Colonic mucosa (tissue), 4 donors: ENCODE measurements at places on chromosomes 5 and 9. TPM values are rescaled to one million over a fixed set of nuclear protein-coding genes. Genes with fewer than 3 reads are reported as not detected.

Gene ERCC8
- 9.0 TPM for total RNA-seq

Gene WDR36
- 19.0 TPM for total RNA-seq

Gene NME5
- total RNA-seq = not detected

Gene CAVIN4
- total RNA-seq = not detected

Gene SPINK1
- 423 TPM for total RNA-seq

Gene PCDHB5
- 0.66 TPM for total RNA-seq

Gene ADAMTS2
- total RNA-seq = 2.9 TPM

Gene CCDC192
- total RNA-seq = not detected

Gene VAV2
- total RNA-seq = 30.7 TPM

Gene PCDHA10
- total RNA-seq = 0.37 TPM

Gene CLIC3
- 3.6 TPM for total RNA-seq

Gene ST8SIA4
- 6.2 TPM for total RNA-seq

Gene SLC36A2
- total RNA-seq = not detected

Gene FGF10
- 0.27 TPM for total RNA-seq

Gene FGFR4
- 118 TPM for total RNA-seq

Gene PLGRKT
- 55.9 TPM for total RNA-seq

Gene SLC6A18
- total RNA-seq = 0.27 TPM

- no peak for DNase-seq
Measured at GRCh38 chr5:178551059-178551458, 39.1 kb downstream of the COL23A1 start.

GRCh38 chr9:83435301-83435700, 102.9 kb downstream of the FRMD3 start:
- DNase-seq = no peak

GRCh38 chr5:181204113-181204825, 727 bp downstream of the TRIM7 start:
- DNase-seq = peak; percentile 53

DNA sequence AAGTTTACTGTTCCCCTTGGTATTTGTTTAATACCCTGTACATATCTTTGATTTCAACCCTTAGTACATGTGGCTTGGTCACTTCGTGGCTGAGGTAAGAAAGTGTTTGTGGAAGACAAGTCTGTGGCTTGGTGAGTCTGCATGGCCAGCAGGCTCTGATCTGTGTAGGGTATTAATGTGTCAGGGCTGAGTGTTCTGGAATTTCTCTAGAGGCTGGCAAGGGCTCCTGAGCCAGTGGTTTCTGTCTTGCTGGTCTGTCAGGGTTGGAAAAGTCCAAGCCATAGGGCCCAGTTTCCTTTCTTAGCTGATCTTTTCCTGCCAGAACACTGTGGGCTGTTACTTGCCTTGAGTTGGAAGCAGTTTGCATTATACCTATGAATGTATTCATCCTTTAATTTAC, 48.0 kb upstream of the FBXL7 start:
- DNase-seq = no peak

- DNase-seq = no peak
Measured at GRCh38 chr5:129172580-129172979, 78.0 kb downstream of the ISOC1 start.

DNA sequence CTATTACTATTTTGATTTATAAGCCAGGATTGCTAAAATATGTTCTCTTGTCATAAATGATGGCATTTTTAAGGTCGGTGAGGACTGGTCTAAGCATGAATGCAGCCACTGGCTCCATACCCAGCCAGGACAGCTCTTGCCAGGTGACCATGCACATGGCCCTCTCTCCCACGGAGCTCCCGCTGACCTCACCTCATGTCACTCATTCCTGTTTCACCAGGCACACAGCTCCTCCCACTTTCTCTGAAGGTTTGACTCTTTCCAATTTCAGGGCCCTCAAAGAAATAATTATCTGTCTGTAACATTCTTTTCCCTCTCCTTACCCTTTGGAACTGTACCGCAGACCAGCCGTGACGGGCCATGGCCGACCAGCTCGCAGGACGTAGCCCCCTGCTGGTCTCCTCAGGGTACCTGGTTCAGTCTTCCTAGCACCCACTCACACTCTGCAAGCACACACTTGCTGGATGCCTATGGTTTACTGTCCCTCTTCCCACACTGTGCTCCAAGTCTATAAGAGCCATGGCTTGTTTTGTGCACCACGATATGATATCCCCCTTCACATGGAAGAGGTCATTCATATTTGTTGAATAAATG, 72.5 kb downstream of the LIFR start:
- no peak for DNase-seq

GRCh38 chr5:23353286-23353685, 154.1 kb upstream of the PRDM9 start:
- DNase-seq = no peak

- peak; percentile 12 for DNase-seq
Measured at GRCh38 chr5:1754531-1755220, 45.0 kb downstream of the MRPL36 start.

- no peak for DNase-seq
Measured at GRCh38 chr5:139371482-139372435, 11.3 kb downstream of the SLC23A1 start.

DNA sequence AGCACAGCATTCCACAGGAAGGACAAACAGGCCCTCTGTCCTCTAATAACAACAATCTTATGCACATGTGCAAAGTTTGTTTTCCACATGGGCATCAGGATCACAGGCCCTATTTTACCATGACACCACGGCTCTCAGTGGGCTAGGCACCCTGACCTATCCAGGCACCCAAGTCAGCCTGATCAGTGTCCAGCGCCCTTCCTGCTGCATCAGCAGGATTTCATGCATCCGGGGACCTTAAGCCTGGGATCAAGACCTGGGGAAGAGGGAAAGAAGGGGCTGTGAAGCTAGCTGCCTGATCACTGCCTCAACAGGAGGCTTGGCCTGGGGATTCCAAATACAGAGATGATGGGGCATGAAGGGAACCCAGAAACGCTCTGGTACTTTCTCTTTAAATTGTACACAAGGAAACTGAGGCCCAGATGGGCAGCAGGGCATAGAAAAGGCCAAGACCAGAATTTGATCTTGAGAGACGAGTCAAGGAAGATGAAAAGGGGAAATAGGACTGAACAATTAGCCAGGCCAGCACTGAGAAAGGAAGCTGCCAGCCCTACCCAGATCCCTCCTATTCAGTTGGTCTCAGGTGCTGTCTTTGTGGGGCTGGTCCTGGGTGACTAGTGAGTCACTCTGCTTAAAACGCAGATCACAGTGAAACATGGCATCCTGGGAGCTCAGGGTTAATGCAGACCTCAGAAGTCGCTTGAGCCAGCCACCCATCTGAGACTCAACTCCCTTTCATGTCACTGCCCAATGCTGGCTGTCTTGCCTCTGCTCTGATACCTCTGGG, 57.9 kb downstream of the SHB start:
- no peak for DNase-seq

- no peak for DNase-seq
Measured at GRCh38 chr9:75601280-75601679, 289.2 kb upstream of the PCSK5 start.

DNA sequence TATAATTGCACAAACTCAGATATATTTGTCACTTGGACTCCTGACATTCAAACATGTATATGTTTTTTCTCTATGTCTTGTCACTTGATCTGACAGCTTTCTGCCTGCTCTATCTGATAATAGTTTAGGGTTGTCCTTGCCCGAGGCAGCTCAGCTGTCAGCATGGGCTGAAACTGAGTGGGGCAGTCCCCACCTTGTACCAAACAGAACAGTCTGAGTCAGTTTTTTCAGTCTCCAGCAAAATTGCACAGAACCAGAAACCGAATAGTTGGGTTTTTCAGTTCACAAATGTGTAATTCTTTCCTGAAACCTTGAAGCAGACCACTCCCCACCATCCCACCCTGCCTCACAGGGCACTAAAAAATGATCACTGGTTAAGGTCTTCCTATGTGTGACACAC, 9.5 kb upstream of the HAND1 start:
- DNase-seq = no peak

GRCh38 chr9:89903141-89903475, 298.3 kb downstream of the GADD45G start:
- DNase-seq = no peak

- no peak for DNase-seq
Measured at GRCh38 chr9:37862530-37862929, 41.4 kb downstream of the SLC25A51 start.

DNA sequence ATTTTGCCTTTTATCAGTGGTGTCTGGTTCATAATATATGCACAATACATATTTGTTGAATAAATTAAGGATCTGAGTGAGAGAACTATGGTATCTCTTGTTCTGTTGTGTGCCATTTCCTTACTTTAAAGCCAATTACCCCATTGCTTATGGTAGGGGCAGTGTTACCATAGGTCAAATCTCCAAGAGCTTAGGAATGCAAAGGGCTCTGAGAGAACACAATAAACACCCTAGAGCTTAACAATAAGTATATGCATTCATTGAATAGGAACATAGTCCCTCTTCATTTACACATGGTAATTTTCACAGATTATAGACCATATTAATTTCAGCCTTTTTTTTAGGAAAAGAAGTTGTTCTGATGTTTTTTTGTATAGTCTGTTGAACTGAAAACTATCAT, 112.2 kb downstream of the MCTP1 start:
- no peak for DNase-seq

GRCh38 chr9:99555792-99556191, 265.9 kb upstream of the NR4A3 start:
- DNase-seq = no peak

- peak; percentile 41 for DNase-seq
Measured at GRCh38 chr5:148687427-148687826, 33.1 kb upstream of the HTR4 start.

DNA sequence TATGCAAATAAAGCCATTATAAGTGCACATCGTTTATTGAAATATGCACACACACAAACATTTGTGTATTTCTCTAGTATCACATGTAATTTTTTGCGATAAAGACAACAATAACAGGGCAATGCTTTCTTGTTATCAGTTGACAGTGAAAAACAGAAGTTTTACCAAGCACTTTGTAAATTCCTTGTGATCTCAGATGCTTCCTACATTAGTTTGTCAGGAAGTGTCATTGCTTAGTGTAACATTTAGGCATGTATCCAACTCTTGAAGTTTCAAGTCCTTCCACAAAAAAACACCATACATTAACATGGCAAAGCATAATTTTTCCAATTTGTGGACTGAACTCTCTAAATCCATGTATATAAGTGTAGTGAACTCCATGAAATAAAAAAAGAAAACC, 46.4 kb downstream of the MOCS2 start:
- no peak for DNase-seq

GRCh38 chr9:134623258-134624066, 18.1 kb upstream of the COL5A1 start:
- no peak for DNase-seq

- DNase-seq = no peak
Measured at GRCh38 chr9:112489039-112489546, 2.5 kb downstream of the KIAA1958 start.
